ENCODE measurements at places on chromosomes 7 and 10.

DNA sequence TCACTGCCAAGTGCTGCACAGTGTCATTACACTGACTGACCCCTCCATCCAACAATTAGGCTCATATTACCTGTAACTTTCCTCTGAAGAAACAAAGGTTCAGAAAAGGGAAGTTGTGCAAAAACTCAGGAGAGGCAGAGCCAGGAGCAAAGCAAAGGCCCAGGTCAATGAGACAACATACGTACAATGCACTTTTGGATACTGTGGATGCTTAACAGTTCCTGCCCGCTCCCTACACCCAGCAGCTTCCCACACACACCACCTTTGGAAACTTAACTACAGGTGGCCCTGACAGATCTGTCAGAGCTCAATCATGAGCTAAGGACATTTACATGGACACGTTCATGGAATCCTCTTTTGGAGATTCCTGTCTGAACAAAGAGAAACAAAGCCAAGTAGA, 515.9 kb downstream of the GRID1 start:
- H3K27ac ChIP-seq, result no peak overlapping the region
- no peaks in the 10 kb centered on the region for H3K4me1 ChIP-seq
- H3K27me3 ChIP-seq, result no peaks in the 10 kb centered on the region
- no peak overlapping the region for H3K4me3 ChIP-seq
- no peaks in the 10 kb centered on the region for H3K36me3 ChIP-seq

GRCh38 chr7:158268816-158269535, 318.6 kb downstream of the PTPRN2 start:
- no peaks in the 10 kb centered on the region for H3K36me3 ChIP-seq
- no peak overlapping the region for H3K4me3 ChIP-seq
- H3K4me1 ChIP-seq, result no peaks in the 10 kb centered on the region
- H3K27ac ChIP-seq, result no peak overlapping the region
- H3K27me3 ChIP-seq, result no peaks in the 10 kb centered on the region

DNA sequence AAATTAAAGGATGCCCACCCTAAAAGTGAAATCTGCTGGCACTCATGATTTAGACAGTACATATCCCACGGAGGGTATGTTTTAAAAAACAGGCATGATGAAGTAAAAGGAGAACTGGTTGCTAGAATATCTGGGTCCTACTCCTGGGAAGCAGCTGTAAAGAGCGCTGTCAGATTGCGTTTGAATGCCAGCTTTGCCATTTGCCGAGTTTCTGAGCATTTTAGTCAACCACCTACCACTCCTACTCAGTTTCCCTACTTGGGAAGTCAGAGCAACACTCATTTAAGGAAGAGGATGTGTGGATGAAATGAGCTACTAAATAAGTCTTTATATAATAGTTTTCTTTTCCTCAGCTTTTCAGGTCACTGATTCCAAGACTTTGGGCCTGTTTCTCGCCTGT, 1.1 kb upstream of the UMAD1 start:
- DNase-seq, result no peak
- H3K4me1 ChIP-seq, result peaks cover 18% of the 10 kb centered on the region
- H3K27ac ChIP-seq, result peak overlapping the region; percentile 97
- H3K4me3 ChIP-seq, result peak overlapping the region; percentile 96
- H3K36me3 ChIP-seq, result peaks cover 25% of the 10 kb centered on the region

DNA sequence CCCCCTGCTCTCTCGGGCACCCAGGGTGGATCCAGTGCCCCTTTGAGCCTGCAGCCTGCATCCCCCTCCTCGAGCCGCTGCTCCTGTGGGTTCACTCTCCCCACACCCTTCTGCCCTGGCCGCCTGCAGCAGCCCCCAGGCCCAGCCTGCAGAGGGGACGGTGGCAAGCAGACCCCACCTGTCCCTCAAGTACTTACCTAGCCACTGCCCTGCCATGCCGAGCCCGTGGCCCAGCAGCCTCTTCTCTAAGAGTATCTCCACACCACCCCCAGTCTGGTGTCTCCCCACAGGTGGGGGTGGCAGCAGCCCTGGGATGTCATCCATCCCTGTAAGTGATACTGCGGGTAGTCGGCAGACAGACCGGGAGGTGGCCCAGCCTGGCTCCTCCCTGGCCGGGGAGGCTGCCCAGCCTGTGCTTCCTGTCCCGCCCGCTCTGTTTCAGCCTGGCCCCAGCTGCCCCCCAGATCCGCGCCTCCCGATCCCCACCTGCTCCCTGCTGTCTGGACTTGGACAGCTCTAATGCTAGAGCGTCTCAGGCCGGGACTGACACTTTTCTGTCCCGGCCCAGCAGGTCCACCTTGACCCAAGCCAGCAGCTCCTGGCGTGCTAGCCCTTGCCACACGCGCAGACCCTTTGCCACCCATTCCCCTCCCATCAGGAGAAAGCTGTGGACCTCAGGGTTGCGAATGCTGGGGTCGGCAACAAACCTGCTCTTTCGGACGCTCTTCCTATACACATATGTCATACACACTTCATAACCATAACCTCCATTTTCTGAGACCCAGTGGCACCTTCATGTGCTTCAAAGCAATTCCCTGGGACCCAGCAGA, 25.0 kb downstream of the YKT6 start:
- peak overlapping the region; percentile 9 for H3K27ac ChIP-seq
- H3K4me1 ChIP-seq, result peaks cover 26% of the 10 kb centered on the region

DNA sequence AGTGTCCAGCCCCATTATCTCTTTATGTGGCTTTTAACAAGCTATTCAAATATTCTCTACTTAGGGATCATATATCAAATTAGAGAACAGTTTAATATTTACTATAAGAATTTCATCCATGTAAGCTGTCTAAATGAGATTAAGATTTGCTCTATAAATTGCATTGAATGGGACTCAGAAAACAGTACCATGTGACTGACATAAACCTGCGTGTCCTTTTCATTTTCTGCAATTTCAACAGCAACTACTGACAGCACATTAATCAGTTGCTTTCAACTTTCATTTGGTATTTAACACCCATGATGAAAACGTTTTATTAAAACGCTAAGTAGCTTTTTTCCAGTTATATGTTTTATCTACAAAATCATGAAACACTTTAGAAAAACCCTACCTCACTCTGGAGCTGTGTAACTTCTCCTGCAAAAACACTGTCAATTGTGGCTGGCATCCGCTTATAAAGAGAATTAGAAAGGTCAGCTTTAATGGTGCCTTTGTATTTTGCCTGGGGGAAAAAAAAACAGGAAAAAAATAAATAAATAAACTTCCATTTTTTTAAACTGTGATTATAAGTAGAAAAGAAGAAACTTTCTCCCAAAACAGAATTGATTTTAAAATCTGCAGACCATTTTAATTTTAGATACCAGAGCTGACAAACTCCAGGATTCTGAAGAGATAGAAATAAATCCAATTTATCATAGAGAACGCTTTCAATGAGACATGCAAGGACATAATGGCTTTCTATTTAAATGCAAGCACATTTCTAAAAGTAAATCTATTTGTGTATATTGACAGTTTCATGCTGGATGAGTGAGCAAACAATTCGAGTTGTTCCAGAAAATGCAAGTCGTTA, 9.2 kb downstream of the NEBL start:
- H3K4me1 ChIP-seq, result peaks cover 14% of the 10 kb centered on the region
- no peak overlapping the region for H3K4me3 ChIP-seq
- H3K27ac ChIP-seq, result no peak overlapping the region
- DNase-seq, result no peak
- peaks cover 6% of the 10 kb centered on the region for H3K36me3 ChIP-seq
- no peaks in the 10 kb centered on the region for H3K27me3 ChIP-seq

- no peaks in the 10 kb centered on the region for H3K36me3 ChIP-seq
- no peak overlapping the region for H3K27ac ChIP-seq
- no peaks in the 10 kb centered on the region for H3K27me3 ChIP-seq
- H3K4me1 ChIP-seq, result no peaks in the 10 kb centered on the region
- no peak for DNase-seq
Observed at GRCh38 chr10:35843524-35844181, 201.6 kb upstream of the FZD8 start.

DNA sequence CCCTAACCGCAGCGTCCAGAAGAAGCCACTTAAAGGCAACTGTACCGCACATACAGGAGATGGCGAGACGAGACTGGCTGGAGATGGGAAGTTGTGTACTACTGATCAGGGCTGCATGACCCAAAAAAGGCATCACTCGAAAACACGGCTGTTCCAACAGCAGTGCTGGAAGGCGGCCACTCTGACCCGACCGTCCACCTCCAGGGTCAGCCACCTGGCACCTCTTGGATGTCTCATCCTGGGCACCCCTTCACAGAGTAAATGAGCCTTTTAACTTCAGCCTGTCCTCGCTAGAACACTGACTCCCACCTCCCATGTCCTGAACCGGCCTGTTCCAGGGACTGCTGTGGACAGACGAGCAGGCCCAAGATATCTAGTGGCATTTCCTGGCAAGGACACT, 180.7 kb downstream of the DIP2C start:
- no peak for DNase-seq
- peaks cover 41% of the 10 kb centered on the region for H3K27me3 ChIP-seq
- peaks cover 7% of the 10 kb centered on the region for H3K4me1 ChIP-seq
- H3K4me3 ChIP-seq, result no peak overlapping the region

DNA sequence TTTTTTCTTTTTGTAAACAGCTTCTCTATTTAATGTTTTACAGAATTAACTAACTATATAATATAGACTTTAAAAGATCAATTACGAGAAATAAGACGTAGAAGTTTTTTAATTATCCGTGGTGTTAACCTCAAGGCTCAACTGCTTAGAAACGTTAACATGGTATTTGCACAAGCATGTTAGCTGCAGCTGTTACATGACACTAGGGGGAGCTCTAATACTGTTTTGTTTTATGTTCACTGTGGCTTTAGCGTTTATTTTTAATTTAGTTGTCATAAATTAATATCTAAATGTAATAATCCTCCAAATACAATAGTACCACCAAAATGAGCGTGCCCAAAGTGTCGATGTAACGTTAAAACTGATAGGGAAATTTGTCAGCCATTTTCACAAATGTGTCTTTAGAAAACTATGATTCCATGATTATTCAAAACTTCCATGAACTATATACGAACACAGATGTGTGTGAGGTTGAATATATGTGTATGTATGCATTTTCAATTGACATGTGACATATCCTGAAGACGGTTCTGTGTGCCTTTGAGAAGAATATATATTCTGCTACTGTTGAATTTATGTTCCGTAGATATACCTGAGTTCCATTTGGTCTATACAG, 828.8 kb upstream of the MBL2 start:
- no peaks in the 10 kb centered on the region for H3K27me3 ChIP-seq
- peaks cover 9% of the 10 kb centered on the region for H3K4me1 ChIP-seq
- no peaks in the 10 kb centered on the region for H3K36me3 ChIP-seq
- DNase-seq, result peak; percentile 53
- peak overlapping the region; percentile 23 for H3K27ac ChIP-seq
- no peak overlapping the region for H3K4me3 ChIP-seq

DNA sequence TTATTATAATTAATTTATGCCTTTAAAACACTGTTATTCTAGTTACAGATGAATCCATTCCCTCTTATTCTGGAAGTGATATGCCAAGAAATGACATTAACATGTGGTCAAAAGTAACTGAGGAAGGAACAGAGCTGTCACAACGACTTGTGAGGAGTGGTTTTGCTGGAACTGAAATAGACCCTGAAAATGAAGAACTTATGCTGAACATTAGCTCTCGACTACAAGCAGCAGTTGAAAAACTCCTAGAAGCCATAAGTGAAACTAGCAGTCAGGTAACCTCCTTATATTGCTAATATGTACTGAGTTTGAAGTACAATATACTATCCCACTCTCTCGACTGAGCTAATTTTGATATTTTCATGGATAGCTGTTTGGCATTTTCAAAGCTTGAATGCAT, 81.6 kb downstream of the CYP51A1 start:
- no peak for DNase-seq
- no peak overlapping the region for H3K27ac ChIP-seq
- no peak overlapping the region for H3K4me3 ChIP-seq
- H3K27me3 ChIP-seq, result no peaks in the 10 kb centered on the region

GRCh38 chr7:50317221-50317678, 12.7 kb downstream of the IKZF1 start:
- no peak overlapping the region for H3K27ac ChIP-seq
- H3K4me3 ChIP-seq, result no peak overlapping the region
- DNase-seq, result no peak
- no peaks in the 10 kb centered on the region for H3K36me3 ChIP-seq
- H3K4me1 ChIP-seq, result no peaks in the 10 kb centered on the region

DNA sequence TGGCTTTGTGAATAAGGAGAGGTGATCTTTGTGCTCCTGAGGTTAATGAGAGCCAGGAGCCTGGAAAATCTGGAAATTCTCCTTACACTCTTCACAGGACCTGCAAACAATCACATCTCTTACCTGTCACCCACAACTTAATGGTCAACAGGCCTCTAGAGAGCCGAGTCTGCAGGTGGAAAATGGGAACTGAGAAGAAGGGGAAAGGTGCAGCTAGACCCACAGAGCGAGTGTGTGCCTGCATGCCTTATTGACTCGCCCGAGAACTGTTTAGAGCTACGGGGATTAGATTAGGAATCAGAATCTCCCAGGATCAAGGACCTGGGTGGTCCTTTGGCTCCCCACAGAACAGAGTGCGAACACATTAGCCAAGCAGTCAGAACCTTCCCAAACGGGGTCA, 329.6 kb downstream of the PTEN start:
- no peak overlapping the region for H3K27ac ChIP-seq
- no peak overlapping the region for H3K4me3 ChIP-seq
- H3K36me3 ChIP-seq, result no peaks in the 10 kb centered on the region
- H3K4me1 ChIP-seq, result no peaks in the 10 kb centered on the region
- no peaks in the 10 kb centered on the region for H3K27me3 ChIP-seq

Data from MCF 10A (cell line).